ENCODE measurements at places on chromosomes 3 and 15. TPM values are rescaled to one million over a fixed set of nuclear protein-coding genes. Genes with fewer than 3 reads are reported as not detected.

Gene RTP1
- polyA plus RNA-seq: not detected

Gene C2CD4B
- 0.29 TPM for polyA plus RNA-seq

Gene HDC
- polyA plus RNA-seq: 2.6 TPM

Gene TGM5
- polyA plus RNA-seq: 0.24 TPM

Gene ZBTB47
- polyA plus RNA-seq: 0.31 TPM

Gene AQP9
- not detected for polyA plus RNA-seq

Gene INSYN1
- polyA plus RNA-seq: 1.6 TPM

Gene FBLN2
- 1.2 TPM for polyA plus RNA-seq

Gene TRANK1
- 1.9 TPM for polyA plus RNA-seq

Gene ECE2
- polyA plus RNA-seq: 3.1 TPM

Gene CHRNA3
- polyA plus RNA-seq: 3.5 TPM

Gene PLXNA1
- polyA plus RNA-seq: 0.31 TPM

Gene SIDT1
- 4.6 TPM for polyA plus RNA-seq

Gene SEMA7A
- polyA plus RNA-seq: 6.7 TPM

Gene KLHL40
- polyA plus RNA-seq: not detected

Gene PCOLCE2
- polyA plus RNA-seq: not detected

Gene TRIM42
- not detected for polyA plus RNA-seq

Gene NUP210
- 0.90 TPM for polyA plus RNA-seq

Gene CDHR4
- not detected for polyA plus RNA-seq

Gene PPP2R3A
- 3.9 TPM for polyA plus RNA-seq

Gene OXTR
- polyA plus RNA-seq: 3.7 TPM

Gene TERC
- not detected for polyA plus RNA-seq

Gene ABHD14A
- polyA plus RNA-seq: 59.8 TPM

Gene C2CD4A
- polyA plus RNA-seq: not detected

Gene GCSAM
- polyA plus RNA-seq: not detected

Gene IGSF11
- polyA plus RNA-seq: 3.6 TPM

Gene CEP70
- 23.7 TPM for polyA plus RNA-seq

Measured in Purkinje cell (primary cell).